Activated CD4-positive, alpha-beta memory T cell treated with anti-CD3 and anti-CD28 coated beads, Interleukin-2, amount 10 ng/mL, durations not matched to agents 7 days and 5 days (primary cell): ENCODE measurements at places on chromosomes 1 and 21.
A peak's percentile ranks its signal among the peaks of the same experiment; 100 is the strongest.

DNA sequence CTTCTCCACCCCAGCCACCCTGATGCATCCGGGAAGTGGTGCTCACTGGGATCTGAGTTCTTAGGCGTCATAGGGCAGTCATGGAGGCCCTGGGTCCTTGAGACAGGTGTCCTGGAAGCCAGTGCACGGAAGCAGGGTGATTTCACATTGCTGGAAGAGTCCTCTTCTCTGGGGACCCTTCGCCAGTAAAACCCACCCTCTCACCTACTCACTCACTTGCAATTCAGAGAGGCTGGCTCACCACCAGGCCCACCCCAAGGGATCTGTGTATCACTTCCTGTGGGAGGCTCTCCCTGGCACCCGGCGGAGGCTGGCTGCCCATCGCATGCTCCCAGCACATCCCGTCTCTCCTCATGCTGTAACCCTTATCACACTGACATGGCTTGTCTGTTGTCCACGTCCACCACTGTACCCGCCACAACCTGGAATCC lies 40.2 kb upstream of the EPS8L3 start:
- no peaks in the 10 kb centered on the region for H3K27me3 ChIP-seq
- DNase-seq, result peak; percentile 19
- H3K4me3 ChIP-seq, result peak overlapping the region; percentile 66
- H3K36me3 ChIP-seq, result no peaks in the 10 kb centered on the region

- DNase-seq, result peak; percentile 57
- H3K27me3 ChIP-seq, result no peaks in the 10 kb centered on the region
- H3K4me1 ChIP-seq, result peaks cover 35% of the 10 kb centered on the region
- H3K4me3 ChIP-seq, result peak overlapping the region; percentile 1
- H3K36me3 ChIP-seq, result peaks cover 14% of the 10 kb centered on the region
Observed at GRCh38 chr1:154431586-154432373, 26.6 kb downstream of the IL6R start.

DNA sequence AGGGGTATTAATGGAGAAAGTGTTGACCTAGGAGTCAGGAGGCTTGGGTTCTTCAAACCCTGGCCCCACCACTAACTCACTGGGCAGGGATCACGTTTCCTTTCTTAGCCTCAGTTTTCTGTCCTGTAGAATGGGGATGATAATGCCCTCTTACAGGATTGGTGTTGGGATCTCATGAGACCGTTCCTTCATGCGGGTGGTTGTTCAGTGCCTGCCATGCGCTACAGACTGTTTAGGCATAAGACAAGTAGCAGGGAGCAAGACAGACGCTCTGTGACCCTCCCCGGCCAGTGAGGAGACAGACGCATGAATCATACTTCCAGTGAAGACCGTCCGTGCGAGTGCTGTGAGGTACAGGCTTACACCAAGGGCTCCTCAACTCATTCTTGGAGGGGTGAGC lies 81.7 kb downstream of the MAN1C1 start:
- H3K27ac ChIP-seq, result no peak overlapping the region
- H3K27me3 ChIP-seq, result peaks cover 12% of the 10 kb centered on the region
- no peak overlapping the region for H3K4me3 ChIP-seq
- peaks cover 24% of the 10 kb centered on the region for H3K4me1 ChIP-seq

GRCh38 chr1:154791292-154792166 lies 78.6 kb downstream of the KCNN3 start:
- H3K4me1 ChIP-seq, result peaks cover 26% of the 10 kb centered on the region
- peak; percentile 78 for DNase-seq
- H3K27me3 ChIP-seq, result peaks cover 42% of the 10 kb centered on the region
- peak overlapping the region; percentile 61 for H3K27ac ChIP-seq
- H3K4me3 ChIP-seq, result peak overlapping the region; percentile 5

DNA sequence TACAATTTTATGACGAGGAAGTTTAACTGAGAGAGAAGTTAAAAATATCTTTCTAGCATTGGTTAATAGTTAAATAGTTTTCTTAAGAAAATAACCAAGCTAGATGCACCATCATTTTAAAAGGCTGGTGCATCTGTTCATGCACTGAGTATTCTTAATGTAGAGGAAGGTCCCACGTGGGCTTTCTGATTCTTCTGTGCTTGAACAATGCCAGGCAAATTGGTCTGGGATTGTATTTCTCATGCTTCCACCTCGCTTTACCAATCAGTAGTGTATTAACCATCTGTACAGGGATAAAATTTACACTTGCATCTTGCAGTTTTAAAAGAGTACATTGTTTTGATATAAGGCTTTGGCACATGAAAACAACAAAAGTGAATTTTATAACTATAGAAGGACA lies 47.4 kb upstream of the MTF2 start:
- H3K4me1 ChIP-seq, result peaks cover 23% of the 10 kb centered on the region
- no peak overlapping the region for H3K27ac ChIP-seq
- H3K27me3 ChIP-seq, result peaks cover 6% of the 10 kb centered on the region
- no peak for DNase-seq
- H3K36me3 ChIP-seq, result no peaks in the 10 kb centered on the region
- H3K4me3 ChIP-seq, result no peak overlapping the region

DNA sequence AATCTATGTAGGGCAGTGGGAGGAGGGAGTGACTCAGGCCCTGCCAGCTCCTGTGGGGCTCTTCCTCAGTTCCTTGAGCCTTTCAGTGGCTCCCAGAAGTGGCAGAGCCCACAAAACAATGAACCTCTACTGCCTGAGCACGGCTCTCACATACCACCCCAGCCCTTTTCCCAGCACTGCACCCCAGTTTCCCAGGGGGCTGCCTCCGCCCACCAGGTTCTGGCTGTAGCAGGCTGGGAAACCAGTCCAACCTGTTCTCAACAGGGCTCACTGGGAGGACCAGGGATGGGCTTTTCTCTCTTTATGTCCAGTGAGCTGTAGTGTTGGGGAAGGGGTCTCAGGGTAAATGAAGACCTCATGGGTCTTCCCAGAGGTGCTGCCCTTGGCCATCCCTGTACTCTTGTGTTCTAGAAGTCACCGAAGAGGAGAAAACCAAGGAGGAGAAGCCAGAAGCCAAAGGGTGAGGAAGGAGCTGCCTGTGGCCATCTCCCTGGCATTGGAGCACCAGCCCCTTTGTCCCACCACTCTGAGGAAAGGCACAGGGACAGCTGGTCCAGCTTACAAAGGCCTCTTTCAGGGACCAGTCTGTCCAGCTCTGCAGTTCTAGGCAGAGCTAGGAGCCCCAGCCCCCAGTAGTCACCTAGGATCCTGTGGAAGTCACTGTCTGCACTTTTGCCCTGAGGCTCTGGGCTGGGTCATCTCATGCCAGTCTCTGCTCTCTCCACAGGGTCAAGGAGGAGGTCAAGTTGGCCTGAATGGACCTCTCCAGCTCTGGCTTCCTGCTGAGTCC lies 3.5 kb downstream of the MARCKSL1 start:
- no peak for DNase-seq
- no peak overlapping the region for H3K4me3 ChIP-seq
- peaks cover 7% of the 10 kb centered on the region for H3K27me3 ChIP-seq
- H3K36me3 ChIP-seq, result peaks cover 71% of the 10 kb centered on the region
- H3K4me1 ChIP-seq, result peaks cover 27% of the 10 kb centered on the region

DNA sequence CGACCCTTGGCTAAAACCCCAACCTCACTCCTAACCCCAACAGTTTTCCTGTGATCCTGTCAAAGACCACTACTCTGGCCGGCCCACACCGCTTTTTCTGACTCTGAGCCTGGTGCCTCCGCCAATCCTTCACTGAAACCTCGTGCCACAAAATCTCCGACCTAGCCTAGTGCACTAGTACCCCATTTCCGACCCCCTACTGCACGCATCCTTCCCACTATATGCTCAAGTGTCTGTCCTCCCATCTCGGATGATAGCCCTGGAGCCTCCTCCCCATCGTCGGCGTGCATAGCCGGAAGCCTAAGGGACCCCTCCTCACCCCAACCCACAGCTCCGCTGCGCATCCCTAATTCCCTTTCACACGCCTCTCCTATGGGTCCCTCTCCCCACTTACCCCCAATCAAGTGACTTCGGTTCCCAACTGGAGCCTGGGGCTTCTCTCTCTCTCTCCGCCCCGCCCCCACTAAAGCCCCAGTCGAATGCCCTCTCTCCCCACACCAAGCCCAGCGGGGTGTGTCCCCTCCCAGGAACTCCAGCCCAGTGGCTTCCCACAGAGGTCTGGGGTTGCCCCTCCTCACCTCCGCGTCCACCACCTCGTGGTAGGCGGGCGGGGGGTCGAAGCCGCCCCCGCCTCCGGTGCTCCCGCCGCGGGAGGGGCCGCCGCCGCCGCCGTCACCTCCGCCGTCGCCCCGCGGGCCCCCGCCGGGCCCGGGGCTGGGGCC lies 791 bp downstream of the USP24 start:
- H3K4me3 ChIP-seq, result peak overlapping the region; percentile 95
- peaks cover 10% of the 10 kb centered on the region for H3K36me3 ChIP-seq
- DNase-seq, result peak; percentile 40
- peak overlapping the region; percentile 70 for H3K27ac ChIP-seq

DNA sequence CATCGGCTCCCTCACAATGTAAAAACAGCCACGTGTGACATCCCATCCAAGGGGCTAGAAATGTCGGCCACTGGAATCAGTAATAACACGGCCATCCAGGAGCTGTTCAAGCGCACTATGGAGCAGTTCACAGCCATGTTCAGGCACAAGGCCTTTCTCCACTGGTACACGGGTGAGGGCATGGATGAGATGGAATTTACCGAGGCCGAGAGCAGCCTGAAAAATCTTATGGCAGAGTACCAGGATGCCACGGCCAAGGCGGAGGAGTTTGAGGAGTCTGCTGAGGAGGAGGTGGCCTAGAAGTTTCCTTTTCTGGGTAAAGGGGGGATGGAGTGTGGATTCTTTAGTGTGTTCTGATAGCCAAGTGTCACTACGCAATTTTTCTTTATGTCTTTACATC lies 61.1 kb upstream of the MAP1LC3C start:
- no peaks in the 10 kb centered on the region for H3K27me3 ChIP-seq
- no peaks in the 10 kb centered on the region for H3K4me1 ChIP-seq
- H3K36me3 ChIP-seq, result no peaks in the 10 kb centered on the region
- H3K27ac ChIP-seq, result no peak overlapping the region
- DNase-seq, result no peak
